ENCODE measurements at places on chromosomes 3 and 15. TPM values are rescaled to one million over a fixed set of nuclear protein-coding genes. Genes with fewer than 3 reads are reported as not detected.

GRCh38 chr15:63905558-63906265 lies 72.0 kb upstream of the HERC1 start:
- H3K27ac ChIP-seq = peak overlapping the region; percentile 15
- no peak for DNase-seq
- H3K4me3 ChIP-seq = no peak overlapping the region
- H3K27me3 ChIP-seq = no peaks in the 10 kb centered on the region
- H3K36me3 ChIP-seq = no peaks in the 10 kb centered on the region
- no peaks in the 10 kb centered on the region for H3K4me1 ChIP-seq

The SLC22A14 gene
- 0.29 TPM for total RNA-seq

DNA sequence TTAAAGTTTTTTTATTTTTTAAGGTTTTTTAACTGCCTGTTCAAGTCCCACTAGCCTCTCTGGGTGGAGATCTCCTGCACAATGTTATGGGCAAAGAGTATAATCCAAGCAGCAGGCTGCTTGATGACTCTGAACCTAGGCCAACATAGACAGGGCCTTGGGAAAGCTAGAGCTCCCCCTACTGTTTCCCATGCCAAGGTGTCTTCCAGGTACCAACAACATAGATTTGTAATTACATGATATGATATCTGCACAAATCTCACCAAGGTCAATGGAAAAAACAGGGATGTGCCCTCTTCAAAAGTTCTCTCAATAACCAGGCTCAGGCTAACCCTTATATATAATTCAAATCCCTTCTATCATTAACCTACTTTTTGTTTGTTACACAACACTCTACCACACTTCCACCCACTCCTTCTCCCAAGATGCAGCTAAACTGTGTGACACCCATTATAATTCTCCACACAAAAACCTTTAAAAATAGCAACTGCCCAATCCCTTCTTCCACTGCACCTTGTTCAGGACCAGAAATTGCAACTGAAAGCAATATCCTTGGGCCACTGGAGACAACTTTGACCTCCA lies 43.8 kb downstream of the RBM15B start:
- H3K27ac ChIP-seq = no peak overlapping the region
- DNase-seq = no peak
- H3K27me3 ChIP-seq = no peaks in the 10 kb centered on the region
- H3K4me3 ChIP-seq = no peak overlapping the region

GRCh38 chr3:156735471-156735870 lies 61.1 kb downstream of the TIPARP start:
- H3K27me3 ChIP-seq = no peaks in the 10 kb centered on the region
- DNase-seq = no peak
- no peak overlapping the region for H3K27ac ChIP-seq
- H3K36me3 ChIP-seq = no peaks in the 10 kb centered on the region
- H3K4me1 ChIP-seq = no peaks in the 10 kb centered on the region

The GATA2 gene
- 6.6 TPM for total RNA-seq

GRCh38 chr15:64017082-64017588 lies 29.1 kb downstream of the DAPK2 start:
- peaks cover 21% of the 10 kb centered on the region for H3K4me1 ChIP-seq
- peak overlapping the region; percentile 86 for H3K27ac ChIP-seq
- no peak for DNase-seq
- no peaks in the 10 kb centered on the region for H3K27me3 ChIP-seq

DNA sequence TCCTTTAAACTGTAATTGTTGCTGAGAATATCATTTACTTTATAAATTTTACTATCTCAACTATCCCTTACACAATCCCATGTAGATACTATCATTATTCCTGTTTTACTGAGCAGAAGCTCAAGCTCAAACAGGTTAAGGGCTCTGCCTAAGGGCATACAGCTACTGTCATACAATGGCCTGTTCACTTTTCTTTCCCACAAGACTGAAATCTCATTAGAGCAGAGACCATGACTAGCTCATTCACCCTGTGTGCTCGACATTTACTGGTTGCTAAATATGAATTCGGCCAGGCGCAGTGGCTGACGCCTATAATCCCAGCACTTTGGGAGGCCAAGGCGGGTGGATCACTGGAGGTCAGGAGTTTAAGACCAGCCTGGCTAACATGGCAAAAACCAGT lies 1.6 kb upstream of the MESP2 start:
- no peaks in the 10 kb centered on the region for H3K36me3 ChIP-seq
- no peaks in the 10 kb centered on the region for H3K27me3 ChIP-seq
- H3K27ac ChIP-seq = peak overlapping the region; percentile 58
- no peaks in the 10 kb centered on the region for H3K4me1 ChIP-seq

The BOC gene
- 56.6 TPM for total RNA-seq

The GNB4 gene
- total RNA-seq = 38.7 TPM

DNA sequence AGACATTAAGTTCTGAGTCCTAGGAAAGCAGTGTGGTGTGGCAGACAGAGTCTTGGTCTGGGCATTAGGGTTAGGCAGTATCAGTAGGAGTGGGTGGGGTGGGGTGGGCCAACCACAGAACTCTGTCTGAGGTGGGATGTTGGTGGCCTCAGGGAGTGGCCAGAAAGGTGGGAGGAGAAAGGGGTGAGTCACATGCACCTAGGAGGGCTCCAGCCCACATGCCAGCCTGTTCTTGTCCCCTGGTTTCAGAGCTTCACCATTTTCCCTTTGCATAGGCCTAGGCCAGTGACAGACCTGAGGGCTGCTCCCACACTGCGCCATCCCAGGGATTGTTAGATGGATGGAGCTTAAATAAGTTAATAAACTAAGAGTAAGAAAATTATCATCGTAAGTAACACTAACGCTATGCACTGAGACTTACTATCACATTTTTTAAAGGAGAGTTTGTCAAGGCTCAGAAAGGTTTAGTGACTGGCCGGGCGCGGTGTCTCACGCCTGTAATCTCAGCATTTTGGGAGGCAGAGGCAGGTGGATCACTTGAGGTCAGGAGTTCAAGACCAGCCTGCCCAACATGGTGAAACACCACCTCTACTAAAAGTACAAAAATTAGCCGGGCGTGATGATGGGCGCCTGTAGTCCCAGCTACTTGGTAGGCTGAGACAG lies 33.8 kb downstream of the DNASE1L3 start:
- no peaks in the 10 kb centered on the region for H3K36me3 ChIP-seq
- H3K4me1 ChIP-seq = no peaks in the 10 kb centered on the region
- H3K27ac ChIP-seq = no peak overlapping the region
- H3K27me3 ChIP-seq = no peaks in the 10 kb centered on the region
- no peak for DNase-seq
- no peak overlapping the region for H3K4me3 ChIP-seq

- DNase-seq = peak; percentile 81
- no peaks in the 10 kb centered on the region for H3K27me3 ChIP-seq
- no peaks in the 10 kb centered on the region for H3K4me1 ChIP-seq
- no peak overlapping the region for H3K4me3 ChIP-seq
- peak overlapping the region; percentile 77 for H3K27ac ChIP-seq
Measured at GRCh38 chr3:29453284-29454001, 172.6 kb downstream of the RBMS3 start.

- H3K4me1 ChIP-seq = no peaks in the 10 kb centered on the region
- H3K27me3 ChIP-seq = no peaks in the 10 kb centered on the region
- H3K4me3 ChIP-seq = no peak overlapping the region
- no peaks in the 10 kb centered on the region for H3K36me3 ChIP-seq
- H3K27ac ChIP-seq = no peak overlapping the region
Measured at GRCh38 chr3:30293621-30294240, 312.7 kb upstream of the TGFBR2 start.

DNA sequence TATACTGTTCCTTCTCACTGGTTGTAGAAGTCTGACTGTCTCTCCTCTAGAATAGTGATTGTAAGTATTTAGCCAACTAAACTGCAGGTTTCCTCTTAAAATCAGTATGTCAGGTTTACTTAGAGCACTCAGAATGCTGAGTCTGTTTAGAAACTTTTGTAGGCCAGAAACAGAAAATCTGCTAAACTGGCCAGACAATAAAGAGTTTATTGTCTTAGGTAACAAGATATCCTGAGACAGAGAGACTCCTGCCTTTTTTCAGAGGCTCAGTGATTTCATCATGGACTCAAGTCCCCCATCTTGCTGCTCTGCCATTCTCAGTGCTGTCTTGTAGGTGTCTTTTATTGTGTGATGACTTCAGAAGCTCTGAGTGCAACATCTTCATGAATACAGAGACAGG lies 279.0 kb downstream of the MFSD1 start:
- H3K4me1 ChIP-seq = no peaks in the 10 kb centered on the region
- DNase-seq = no peak
- H3K27ac ChIP-seq = no peak overlapping the region
- H3K27me3 ChIP-seq = no peaks in the 10 kb centered on the region

GRCh38 chr3:132628157-132628556 lies 31.1 kb downstream of the ACKR4 start:
- H3K4me1 ChIP-seq = no peaks in the 10 kb centered on the region
- DNase-seq = no peak
- no peaks in the 10 kb centered on the region for H3K27me3 ChIP-seq
- no peak overlapping the region for H3K27ac ChIP-seq

The ZNF197 gene
- 26.2 TPM for total RNA-seq

The BFSP2 gene
- not detected for total RNA-seq

The LPCAT4 gene
- total RNA-seq = 13.8 TPM

GRCh38 chr3:39176025-39176714 lies 16.2 kb downstream of the XIRP1 start:
- H3K27me3 ChIP-seq = no peaks in the 10 kb centered on the region
- H3K36me3 ChIP-seq = no peaks in the 10 kb centered on the region
- H3K4me3 ChIP-seq = no peak overlapping the region

All from breast epithelium (tissue), 4 donors.